NCI-H1105 treated with DMSO at 0.1 percent for 48 hours (cell line): ENCODE measurements at places on chromosomes 5 and 9.
A peak's percentile ranks its signal among the peaks of the same experiment; 100 is the strongest.

- peak; percentile 41 for DNase-seq
These were observed 92.0 kb downstream of the SPEF2 start for GRCh38 chr5:35709688-35710087.

- no peak for DNase-seq
These were observed 351.5 kb upstream of the TLE4 start for GRCh38 chr9:79220251-79220650.

- no peak for DNase-seq
These were observed at the start of gene ANKDD1B for GRCh38 chr5:75611311-75612225. Gene ANKDD1B (plus strand): TSS chr5:75611453. CDS start chr5:75611635, 182 bp downstream.

DNA sequence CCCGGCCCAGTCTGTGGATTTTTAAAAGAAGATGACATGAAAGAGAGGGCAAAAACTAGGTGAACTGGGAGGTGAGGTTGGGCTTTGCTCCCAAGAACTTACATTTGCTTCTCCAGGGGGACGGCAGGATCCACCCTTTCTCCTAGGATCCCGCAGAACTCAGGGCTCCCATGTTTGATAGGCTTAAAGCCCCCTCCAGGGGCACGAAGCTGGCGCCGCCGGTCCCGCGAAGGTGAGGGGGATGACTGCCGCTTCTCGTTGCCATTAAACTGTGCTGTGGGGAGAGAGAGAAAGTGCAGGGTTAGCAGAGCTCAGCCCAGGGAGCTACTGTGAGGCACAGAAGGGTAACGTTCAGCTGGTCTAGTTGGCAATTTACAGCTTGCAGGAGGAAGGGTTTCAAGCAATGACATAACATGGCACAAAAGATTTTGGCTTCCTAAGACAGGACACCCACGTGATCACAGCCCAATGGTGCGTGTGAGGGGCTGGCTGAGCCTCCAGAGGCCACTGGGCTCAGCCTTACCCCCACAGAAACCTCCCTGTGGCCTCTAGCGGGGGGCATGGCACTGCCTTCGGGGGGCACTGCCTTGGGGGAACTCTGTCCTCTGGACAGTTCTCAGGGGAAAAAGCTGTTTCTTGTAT, 52.0 kb upstream of the SLC25A51 start:
- no peak for DNase-seq

- no peak for DNase-seq
These were observed 46.8 kb downstream of the TMEM245 start for GRCh38 chr9:109072821-109073435.

DNA sequence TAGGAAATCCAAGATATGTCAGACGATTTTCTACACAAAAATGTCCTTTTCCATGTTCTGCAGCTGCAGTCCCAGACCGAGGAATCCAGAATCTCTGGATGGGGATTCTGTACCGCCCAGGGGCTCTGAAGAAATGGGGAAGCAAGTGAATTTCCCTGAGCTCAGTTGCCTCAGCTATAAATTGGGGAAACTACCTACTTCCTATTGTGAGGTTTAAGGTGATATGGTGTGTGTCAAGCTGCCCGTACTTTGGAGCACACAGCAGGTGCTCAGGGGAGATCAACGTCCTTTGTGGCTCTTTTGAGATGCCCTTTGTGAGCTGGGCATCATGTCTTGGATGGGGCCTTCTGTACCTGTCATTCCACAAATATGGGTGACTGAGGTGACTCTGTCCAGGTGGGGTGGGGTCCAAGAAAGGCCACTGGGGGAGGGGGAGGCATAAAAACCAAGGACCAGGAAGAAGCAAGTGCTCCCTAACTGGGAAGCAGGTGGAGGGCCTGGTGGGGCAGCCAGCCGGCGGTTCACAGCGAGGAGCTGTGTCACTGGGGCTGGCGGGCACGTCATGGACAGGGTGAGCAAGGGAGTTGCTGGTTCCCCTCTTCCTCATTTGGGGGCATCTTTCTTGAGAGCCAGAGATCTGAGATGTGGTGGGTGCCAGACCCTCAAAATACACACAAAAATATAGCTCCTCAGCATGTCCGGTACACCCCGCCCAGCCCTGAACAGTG, 116.0 kb downstream of the CRB2 start:
- DNase-seq = no peak

- DNase-seq = no peak
These were observed 17.4 kb downstream of the LECT2 start for GRCh38 chr5:135937245-135937911.

GRCh38 chr5:119280380-119280779, 75.4 kb upstream of the TNFAIP8 start:
- no peak for DNase-seq

GRCh38 chr9:133499132-133499891, 20.4 kb upstream of the SLC2A6 start:
- DNase-seq = no peak

- no peak for DNase-seq
These were observed 4.9 kb upstream of the PSAT1 start for GRCh38 chr9:78292026-78292425.

- DNase-seq = no peak
These were observed 132.1 kb upstream of the MTAP start for GRCh38 chr9:21670374-21670773.

GRCh38 chr5:14144586-14145434, 1.7 kb downstream of the TRIO start:
- DNase-seq = peak; percentile 71

DNA sequence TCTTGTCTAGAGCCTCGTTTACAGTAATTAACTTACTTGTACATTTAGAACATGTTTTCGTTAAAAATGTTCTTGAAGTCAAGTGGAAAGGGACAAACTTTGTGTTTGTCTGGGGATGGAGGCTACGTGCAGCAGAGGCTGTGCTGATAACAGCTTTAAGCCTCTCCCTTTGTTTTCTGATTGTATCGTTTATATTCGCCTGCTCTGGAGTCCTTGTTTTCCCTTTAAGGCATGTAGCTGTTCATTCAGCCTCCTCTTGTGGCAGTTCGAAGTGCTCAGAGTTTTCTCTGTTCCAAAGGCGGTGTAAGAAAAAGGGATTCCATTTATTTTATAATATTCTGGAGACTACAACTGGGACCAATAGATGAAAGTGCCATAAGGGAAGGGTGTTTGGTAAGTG, 1.9 kb downstream of the SLC36A1 start:
- no peak for DNase-seq

- no peak for DNase-seq
These were observed 67.8 kb downstream of the NRG2 start for GRCh38 chr5:139975306-139975705.

- DNase-seq = peak; percentile 88
These were observed 62.5 kb downstream of the NFIB start for GRCh38 chr9:14251154-14252071.

- no peak for DNase-seq
These were observed 41.3 kb upstream of the SEMA5A start for GRCh38 chr5:9587135-9587534.

GRCh38 chr9:70046274-70047070, 2.8 kb downstream of the MAMDC2 start:
- DNase-seq = no peak
